ENCODE measurements at places on chromosomes 1 and 21.

GRCh38 chr1:66334318-66334717 is 199.6 kb upstream of the SGIP1 start:
- peaks cover 50% of the 10 kb centered on the region for H3K4me1 ChIP-seq
- H3K27ac ChIP-seq = peak overlapping the region; percentile 92
- no peaks in the 10 kb centered on the region for H3K36me3 ChIP-seq

- no peaks in the 10 kb centered on the region for H3K36me3 ChIP-seq
- H3K4me1 ChIP-seq = peaks cover 6% of the 10 kb centered on the region
- H3K4me3 ChIP-seq = no peak overlapping the region
- no peak for DNase-seq
These were observed 15.6 kb upstream of the PIGM start for GRCh38 chr1:160047111-160047991.

DNA sequence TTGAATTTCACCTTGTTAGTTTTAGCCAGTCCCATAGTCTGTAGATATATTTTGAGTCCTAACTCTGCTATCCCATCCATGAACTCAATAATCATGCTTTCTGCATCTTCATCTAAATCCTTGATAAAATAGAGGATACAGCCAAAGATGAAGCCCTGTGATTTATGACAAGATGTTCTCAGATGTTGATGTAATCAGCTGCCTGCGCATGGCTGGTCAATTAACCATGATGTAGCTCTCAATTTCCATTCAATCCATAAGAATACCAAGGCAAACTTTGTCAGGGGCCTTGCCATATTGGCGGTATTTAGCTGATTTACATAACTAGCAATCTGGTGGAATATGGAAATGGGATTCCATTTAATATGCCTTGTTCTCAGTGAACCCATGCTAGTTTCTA is 183.2 kb downstream of the TNR start:
- no peak overlapping the region for H3K27ac ChIP-seq
- H3K4me1 ChIP-seq = no peaks in the 10 kb centered on the region
- no peak overlapping the region for H3K4me3 ChIP-seq
- no peaks in the 10 kb centered on the region for H3K27me3 ChIP-seq
- no peak for DNase-seq

DNA sequence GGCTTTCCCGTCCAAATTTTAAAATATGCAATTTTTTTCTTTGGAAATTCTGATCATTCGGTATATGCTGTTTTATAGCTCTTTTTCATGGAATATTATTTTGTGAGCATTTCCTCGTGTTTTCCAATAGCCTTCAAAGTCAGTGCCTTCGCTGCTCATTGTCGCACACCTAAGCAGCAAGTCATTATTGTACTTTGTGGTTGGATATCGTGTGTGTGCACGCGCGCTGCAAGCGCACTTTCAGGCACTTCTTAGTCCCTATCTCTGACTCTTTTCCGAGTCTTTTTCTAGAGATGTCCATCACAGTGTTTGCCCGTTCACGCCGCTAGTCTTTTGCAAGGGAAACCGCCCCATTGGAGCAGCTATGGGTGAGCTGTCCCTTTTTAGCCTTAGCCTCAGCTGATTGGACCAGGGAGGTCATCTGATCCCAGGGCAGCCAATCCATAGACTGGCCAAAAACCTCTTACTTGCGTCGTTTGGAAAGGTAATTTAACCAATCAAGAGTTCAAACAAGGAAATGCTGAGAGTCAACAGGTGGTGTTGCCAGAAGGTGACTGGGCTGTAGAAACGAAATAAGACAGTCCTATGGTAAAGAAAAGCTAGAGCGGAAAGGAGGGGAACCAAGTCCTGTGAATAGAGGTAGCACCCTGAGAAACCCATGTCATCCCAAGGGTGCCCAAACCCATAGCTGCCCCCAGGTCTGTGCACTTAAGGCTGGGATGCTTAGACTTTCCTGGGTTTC is 710 bp upstream of the HYI start:
- H3K4me3 ChIP-seq = peak overlapping the region; percentile 60
- H3K4me1 ChIP-seq = peaks cover 14% of the 10 kb centered on the region
- peak overlapping the region; percentile 77 for H3K27ac ChIP-seq
- DNase-seq = peak; percentile 63

DNA sequence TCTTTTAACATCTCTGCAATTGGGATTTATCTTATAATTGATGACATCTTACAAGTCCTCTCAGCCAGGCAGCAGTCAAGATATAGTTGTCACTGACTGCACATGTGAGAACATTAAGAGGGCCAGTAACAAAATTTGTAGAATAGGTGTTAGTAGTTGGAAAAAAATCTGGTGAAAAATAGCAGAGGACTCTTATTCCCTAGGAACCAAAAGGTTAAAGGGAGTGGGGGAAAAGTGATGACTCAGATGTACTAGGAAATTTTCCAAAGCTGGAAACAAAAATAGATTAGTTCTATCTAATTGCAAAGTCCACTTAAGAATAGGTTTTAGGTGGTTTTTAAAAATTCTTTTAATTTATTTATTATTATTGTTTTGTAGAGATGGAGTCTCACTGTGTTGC is 3.6 kb downstream of the NUP210L start:
- peaks cover 6% of the 10 kb centered on the region for H3K4me1 ChIP-seq
- peaks cover 2% of the 10 kb centered on the region for H3K36me3 ChIP-seq
- H3K27me3 ChIP-seq = no peaks in the 10 kb centered on the region
- no peak overlapping the region for H3K4me3 ChIP-seq
- H3K27ac ChIP-seq = peak overlapping the region; percentile 39
- no peak for DNase-seq

DNA sequence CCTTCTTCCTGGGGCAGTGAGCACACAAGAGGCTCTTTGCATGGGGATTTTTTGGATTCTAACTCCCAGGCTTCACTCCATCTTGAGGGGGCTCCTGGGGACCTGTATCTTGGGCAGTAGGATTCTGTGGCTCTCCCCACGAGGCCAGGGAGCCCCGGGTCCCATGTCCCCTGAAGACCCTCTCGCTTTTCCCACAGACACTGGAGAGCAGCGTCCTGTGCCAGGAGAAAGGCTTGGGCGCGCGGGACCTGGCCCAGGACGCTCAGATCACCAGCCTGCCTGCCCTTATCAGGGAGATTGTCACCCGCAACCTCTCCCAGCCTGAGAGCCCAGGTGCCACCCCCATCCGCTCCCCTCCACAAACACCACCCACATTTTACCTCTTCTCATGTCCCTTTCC is 735 bp downstream of the CROCC start:
- no peak overlapping the region for H3K27ac ChIP-seq
- H3K36me3 ChIP-seq = no peaks in the 10 kb centered on the region
- no peak for DNase-seq
- peaks cover 9% of the 10 kb centered on the region for H3K4me1 ChIP-seq
- no peak overlapping the region for H3K4me3 ChIP-seq
- no peaks in the 10 kb centered on the region for H3K27me3 ChIP-seq

GRCh38 chr1:24294228-24294672 is 24.9 kb upstream of the GRHL3 start:
- no peaks in the 10 kb centered on the region for H3K4me1 ChIP-seq
- peak overlapping the region; percentile 55 for H3K27ac ChIP-seq
- H3K27me3 ChIP-seq = no peaks in the 10 kb centered on the region
- no peak overlapping the region for H3K4me3 ChIP-seq
- H3K36me3 ChIP-seq = no peaks in the 10 kb centered on the region

DNA sequence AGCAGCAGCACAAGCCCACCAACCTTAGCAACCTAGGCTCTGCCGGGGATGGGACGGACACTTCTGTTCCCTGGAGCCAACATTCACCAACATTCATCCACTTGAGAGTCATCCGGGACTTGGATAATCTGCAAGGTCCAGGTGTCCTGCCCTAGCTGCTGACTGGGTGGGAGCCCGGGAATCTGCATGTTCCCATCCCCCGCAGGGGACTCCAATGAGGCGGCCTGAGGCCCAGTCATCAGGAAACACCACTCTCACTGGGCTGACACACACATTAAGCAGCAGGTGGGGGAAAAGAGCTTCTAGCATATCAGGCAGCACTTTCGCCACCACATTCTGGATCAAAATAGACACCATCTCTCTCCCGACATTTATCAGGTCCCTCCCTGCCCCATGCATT is 38.4 kb upstream of the CCSAP start:
- H3K27ac ChIP-seq = no peak overlapping the region
- H3K36me3 ChIP-seq = no peaks in the 10 kb centered on the region
- no peak for DNase-seq
- no peak overlapping the region for H3K4me3 ChIP-seq
- no peaks in the 10 kb centered on the region for H3K27me3 ChIP-seq

Data from gastrocnemius medialis (tissue), 4 donors.